ENCODE measurements at places on chromosomes 1 and 21.
A peak's percentile ranks its signal among the peaks of the same experiment; 100 is the strongest.

DNA sequence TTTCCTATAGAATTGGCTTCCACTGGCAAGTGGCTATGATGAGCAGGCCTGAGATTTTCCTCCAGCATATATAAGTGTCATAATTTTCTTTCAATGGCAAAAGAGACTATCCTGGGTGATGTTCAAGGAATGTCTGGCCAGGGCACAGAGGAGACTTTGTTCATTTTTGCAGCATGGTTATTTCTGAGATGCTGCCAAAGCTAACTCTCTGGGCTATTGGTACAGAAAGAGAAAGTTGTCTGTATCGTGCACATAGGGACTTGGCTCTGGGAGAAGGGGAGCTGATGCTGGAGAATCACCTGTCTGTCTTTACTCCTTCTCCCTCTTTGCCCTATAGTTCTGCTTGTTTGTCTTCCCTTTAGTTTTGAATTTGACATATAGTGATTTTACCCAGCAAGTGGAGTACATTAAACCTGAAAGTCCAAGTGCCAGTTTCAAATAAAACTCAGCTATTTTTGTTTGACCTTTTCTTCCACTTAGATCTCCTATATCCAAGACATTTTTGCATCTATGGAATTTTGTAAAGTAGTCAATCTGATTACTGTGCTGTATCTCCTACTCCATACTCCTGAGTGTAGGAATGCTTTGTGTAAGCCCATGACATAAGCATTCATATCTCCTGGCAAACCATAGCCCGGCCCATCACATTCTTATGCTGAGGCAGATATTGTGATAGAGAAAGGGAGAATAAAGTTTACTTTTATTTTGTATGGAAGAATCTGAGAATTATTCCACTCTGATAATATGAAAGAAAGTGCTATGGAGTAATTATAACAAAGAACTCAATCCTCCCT, 3.9 kb downstream of the FNDC7 start:
- peak; percentile 26 for DNase-seq

GRCh38 chr1:68675336-68675735, 178.5 kb upstream of the DEPDC1 start:
- DNase-seq, result peak; percentile 1

DNA sequence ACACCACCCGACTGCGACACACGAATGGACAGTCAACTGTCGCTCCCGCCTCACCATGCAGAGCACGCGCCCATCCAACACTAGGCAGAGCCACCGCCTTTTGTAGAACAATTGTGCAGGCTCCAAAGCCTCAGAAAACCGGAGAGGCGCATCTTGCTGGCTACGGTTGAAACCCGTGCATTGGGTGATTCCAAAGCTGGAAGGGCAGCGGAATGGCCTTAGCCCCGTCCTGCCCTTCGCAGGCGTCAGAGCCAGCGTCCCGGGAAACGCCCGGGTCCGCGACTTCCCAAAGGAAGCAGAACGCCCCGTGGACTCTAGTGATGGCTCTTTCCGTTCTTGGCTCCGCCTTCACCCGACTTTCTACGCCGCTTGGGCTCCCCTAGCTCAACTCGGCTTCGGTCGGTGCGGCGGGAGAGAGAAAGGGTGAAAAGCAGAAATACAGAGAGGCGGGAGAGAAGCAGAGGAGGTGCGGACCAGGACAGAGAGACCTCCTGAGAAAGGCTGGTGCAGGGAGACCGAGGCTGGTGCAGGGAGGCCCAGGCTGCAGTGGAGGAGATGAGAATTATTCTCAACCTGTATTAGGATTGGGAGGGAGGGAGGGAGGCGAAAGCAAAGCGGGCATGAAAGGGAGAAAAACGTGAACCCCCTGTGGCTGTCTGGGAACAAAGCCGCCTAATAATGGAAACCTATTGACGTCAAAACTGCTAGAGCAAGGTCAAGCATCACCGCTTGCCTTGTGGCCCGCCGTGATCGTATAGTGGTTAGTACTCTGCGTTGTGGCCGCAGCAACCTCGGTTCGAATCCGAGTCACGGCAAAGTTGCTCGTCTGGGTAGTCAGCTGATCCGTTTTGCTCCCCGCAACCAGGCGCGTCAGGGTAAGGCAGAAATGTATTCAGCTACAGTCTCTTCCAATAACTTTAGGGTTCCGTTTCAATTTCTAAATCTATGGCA, 99.5 kb downstream of the PRKAB2 start:
- DNase-seq, result no peak

GRCh38 chr1:77652268-77652667, 30.2 kb downstream of the ZZZ3 start:
- DNase-seq, result peak; percentile 65

DNA sequence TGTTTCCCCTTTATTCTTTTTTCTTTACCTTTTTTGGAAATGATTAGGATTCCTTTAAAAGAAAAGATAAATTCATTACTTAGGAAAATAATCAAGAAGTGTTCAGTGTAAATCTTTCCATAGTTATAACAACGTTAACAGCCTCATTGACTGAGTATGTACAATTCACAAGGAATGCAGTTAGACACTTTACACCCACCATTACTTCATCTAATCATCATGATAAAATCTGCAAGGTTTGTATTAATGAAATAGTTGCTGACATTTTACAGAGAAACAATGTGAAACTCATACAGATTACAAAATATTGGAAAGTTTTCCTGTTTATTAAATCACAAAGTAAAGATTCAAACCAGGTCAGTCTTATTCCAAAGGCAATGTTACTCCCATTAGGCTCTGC, 59.3 kb upstream of the NEGR1 start:
- DNase-seq, result no peak

DNA sequence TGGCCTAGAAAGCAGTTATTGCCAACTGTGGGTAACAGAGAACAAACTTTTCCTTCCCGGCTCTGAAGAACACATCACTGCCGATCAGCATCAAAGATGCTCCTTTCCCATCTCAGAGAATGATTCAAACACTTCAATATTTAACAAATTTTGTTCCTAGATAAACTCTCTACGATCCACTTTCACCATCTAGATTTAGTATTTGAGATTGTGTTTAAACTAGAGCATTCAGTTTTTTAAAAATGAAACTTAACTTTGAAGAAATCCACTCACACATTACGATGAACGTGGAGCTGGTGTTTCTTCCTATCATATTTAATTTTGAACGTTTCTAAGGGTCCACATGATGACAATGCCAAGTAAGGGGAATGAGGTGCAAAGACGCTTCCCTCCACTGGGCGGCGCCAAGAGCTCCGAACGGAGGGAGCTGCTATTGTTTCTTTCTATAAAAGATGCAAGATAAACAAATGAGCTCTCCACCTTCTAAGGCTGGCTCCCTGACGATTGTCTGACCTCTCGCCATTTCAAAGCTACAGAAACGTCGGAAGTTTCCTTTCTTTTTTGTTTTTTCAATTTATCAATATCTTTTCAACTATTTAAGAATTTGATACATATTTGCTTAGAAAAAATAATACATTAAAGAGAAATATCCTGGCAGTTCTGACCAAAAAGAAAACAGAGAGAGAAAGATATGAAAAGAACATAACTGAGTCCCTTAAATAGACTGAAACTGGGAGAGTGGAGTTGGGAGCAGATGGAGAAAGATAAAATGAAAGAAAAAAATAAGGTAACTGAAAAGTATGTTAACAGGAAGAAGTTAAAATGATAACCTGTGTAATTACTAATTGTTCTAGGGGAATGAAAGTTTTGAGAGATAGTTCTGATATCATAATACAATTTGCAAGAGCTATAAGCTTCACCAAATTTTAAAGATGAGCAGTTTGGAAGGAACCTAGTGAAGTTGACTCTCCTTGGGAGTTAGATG, 4.4 kb upstream of the BARHL2 start:
- peak; percentile 42 for DNase-seq

DNA sequence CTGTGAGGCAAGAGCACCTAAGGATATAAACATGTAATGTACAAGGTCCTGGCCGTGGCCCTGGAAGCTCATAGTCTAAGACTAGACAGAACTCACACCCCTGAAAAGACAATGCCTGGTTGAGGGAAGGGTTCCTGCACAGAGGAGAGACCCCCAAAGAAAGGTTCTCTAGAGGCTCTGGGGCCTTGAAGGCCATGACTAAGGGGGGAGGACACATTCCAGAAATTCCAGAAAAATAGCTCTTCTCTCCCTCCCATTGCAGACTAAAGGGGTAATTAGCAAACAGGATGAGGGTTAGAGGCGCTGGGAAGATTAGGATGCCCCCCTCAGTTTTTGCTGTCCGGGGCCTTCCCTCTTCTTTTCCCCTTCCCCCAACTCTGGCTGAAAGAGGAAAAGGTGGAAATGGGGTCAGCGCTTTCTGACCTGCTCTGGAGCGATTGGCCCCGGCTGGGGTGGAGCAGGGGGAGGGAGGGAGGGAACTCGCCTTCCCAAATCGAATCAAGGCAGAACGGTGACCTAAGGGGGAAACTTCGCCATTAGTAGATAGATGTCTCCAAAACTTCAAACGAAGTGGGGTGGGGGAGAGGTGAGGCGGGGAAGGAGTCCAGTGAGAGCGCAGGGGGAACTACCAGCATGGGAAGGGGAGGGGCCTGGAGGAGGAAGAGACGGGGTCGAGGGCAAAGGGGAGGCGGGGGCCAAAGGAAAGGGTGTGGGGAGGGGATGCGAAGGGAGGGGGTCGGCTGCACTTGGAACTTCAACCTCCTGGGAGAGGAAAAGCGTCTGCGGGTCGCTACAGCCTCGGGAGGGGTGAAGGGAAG, 11.8 kb downstream of the PAX7 start:
- no peak for DNase-seq

GRCh38 chr1:43358121-43358745, 548 bp upstream of the CDC20 start:
- peak; percentile 41 for DNase-seq
